ENCODE measurements at places on chromosomes 4 and X. TPM values are rescaled to one million over a fixed set of nuclear protein-coding genes. Genes with fewer than 3 reads are reported as not detected.

GRCh38 chr4:185202984-185203485 lies 765 bp downstream of the CFAP97 start:
- no peak for DNase-seq

DNA sequence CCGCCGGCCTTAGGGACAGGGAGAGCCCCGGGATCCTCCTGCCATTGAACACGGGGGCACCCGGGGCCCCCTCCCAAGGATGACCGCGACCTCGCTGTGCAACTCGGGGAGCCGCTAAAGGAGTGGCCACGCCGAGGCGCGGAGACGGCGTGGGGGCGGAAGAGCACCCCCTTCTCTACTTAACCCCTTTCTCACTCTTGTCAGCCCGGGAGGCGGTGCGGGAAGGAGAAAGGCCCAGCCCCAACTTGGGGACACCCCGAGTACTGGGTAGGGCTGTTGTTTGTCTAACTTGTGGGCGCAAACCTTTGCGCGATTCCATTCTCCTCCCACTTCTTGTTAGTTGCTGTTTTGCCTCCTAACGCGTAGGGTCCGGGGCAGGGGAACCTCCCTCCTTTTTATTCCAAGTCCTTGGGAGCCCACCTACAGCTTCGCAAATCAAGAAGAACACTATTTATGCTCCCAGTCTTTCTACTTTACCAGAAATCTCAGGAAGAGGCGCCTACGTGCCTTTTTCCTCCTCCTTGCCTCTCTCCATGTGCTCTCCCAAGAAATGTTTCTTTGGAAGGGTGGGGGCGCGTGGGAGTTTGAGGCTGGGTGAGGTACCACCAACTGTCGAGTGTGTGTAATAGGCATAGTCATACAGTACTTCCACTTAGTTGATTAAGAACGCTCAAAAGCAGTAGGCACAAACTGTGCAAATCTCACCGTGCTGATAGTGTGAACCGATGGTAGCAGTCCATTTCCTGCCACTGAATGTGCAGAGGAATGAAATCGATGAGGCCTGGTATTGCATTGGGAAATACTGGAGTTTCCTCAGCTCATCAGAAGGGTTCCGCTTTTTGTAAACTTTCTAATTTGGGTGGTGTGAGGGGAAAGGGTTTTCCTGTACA lies 813 bp downstream of the DIAPH2 start:
- peak; percentile 2 for DNase-seq

DNA sequence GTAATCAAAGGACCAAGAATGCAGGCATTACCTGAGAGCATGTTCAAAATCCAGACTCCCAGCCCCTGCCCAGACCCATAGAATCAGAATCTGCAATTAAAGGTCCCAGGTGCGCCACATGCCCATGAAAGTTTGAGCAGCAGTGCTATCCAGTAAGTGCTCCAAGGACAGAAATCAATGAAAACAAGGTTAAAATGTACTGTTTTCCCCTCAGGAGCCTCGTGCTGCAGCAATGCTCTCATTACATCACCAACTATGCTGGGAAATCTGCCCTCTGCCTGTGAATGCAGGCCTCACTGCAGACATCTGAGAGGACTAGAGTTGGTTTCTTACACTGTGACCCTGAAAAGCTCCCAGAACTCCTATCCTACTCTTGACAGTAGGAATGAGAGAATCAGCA lies 21.1 kb downstream of the ANXA5 start:
- no peak for DNase-seq

- DNase-seq = no peak
Measured at GRCh38 chr4:153084980-153085630, 119.1 kb upstream of the TRIM2 start.

DNA sequence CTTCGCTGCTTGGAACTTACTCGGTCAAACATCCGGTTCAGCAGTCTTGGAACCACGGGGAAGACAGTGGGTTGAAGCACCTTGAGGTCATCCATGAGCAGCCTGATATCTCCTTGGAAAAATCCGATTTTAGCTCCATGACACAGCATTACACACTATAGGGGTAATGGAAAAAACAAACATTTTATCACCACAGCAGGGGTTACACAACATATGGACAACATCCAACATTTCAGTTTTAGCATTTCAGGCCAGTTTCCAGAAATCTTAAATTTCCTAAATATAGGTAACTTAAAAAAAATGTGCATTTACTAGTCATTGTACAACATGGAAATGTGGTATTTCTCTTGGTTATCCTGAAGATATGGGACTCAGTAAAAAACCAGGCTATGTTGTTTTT lies 34.4 kb upstream of the CENPU start:
- DNase-seq = no peak

DNA sequence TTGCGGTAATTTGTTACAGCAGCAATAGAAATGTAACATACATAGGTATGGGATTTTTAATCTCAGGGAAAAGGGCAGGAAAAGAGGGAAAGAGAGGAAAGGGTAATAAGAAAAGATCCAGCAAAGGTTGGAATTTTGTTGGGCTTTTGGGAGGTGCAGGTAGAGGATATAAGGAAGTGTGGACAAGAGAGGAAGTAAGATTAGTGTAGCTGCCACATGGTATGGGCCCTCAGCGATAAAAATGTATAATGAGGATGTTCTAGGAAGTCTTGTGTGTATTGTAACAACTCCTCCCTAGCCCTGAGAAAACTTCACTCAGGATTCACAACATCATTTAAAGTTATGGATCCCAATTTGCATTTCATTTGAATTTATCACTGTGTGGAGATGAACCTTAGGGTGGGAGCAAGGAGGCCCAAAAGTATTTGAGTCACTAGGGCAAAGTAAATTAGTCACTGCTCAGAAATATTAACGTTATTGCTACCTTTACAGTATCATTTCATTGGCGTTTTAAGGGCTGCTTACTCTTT lies 2.8 kb upstream of the IL21 start:
- DNase-seq = no peak

DNA sequence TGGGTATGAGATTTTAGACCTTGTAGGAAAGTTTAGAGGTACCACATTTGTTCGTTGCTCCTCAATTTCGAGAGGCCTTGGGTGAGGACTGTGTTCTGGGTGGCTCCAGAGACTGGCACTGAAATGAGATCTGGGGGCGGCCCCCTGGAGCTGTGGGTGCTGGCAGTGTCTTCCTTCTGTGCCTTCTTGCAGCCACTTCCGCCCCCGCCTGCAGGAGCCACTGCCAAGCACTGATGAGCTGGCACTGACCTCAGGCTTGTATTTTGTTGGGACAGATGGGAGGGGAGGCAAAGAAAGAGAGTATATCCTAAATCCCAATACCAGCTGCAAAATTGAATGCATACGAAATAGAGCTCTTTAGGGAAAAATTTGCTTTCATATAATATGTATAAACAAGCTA lies 64.5 kb upstream of the CLDN34 start:
- DNase-seq = no peak

DNA sequence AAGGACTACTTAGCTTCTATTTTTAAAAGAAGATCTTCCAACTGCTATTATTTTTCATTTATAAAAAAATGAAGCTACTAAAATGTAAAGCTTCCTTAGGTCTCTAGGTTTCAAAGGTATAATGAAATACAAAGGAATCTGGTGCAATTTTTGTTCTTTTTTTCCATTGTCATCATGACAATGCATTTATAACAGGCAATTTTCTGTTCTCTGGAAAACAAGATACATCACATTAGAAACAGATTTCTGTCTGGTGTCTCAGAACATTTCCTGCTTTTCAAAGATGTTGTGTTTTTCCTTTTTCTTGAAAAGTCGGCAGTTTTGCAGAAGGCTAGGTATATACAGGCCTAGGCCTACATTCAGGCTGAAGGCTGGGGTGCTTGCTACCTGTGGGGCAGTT lies 63.6 kb upstream of the ATP8A1 start:
- DNase-seq = no peak

The SSX4B gene
- total RNA-seq = not detected

The SHROOM4 gene
- 16.0 TPM for total RNA-seq

The NAP1L2 gene
- 4.2 TPM for total RNA-seq

The SPACA5B gene
- total RNA-seq = not detected
